ENCODE measurements at places on chromosomes 2 and 18. TPM values are rescaled to one million over a fixed set of nuclear protein-coding genes. Genes with fewer than 3 reads are reported as not detected.
A peak's percentile ranks its signal among the peaks of the same experiment; 100 is the strongest.

DNA sequence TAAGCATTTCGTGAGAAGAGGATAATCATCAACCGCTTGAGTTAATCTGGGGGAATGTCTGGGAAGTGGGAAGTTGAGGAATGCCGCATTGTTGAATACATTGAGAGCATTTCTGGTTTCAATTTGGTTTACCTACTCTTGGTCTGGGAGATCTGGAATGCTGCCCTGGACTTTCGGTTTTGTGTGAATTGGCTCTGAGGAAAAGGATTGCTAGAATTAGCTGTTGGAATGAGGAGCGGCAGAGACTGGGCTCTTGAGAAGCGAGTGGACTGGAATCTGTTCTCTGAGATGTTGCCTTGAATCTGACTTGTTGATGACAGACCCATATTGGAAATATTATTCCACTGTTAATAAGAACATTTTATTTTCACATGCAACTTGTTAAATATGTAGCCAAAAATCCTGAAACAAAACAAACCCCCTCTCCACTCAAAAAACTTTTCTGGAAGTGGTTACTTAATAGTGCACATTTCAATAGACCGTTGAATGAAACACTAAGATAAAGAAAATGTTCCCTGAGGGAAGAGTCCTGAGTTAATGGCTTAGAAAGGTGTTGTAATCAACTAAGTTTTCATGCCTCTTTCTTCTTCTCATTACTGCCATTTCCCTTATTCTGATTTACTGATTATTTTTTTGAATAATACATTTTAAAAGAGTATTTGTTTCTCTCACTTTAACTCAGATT, 50.8 kb downstream of the PTPRM start:
- peak; percentile 37 for DNase-seq

The OSBPL6 gene
- total RNA-seq, result 3.3 TPM

DNA sequence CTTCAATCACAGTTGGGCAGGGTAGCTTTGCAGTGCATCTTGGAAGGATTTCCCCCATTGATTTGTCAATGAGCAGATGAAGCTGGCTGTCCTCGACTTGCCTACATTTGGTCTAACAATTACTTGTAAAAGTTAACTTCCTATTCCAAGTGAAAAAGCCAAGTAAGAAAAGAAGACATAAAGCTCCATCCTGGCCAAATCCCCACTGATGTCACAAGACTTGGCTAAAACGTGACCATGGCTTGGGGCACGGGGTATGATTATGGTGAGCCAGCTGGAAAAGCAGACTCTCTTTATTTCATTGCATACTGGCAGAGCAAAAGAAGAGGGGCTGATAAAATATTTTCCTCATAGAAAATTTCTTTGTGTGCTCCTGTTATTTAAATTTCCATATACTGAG, 25.4 kb upstream of the PID1 start:
- DNase-seq, result no peak

- DNase-seq, result no peak
Observed at GRCh38 chr2:241772063-241772499, 4.5 kb upstream of the GAL3ST2 start.

DNA sequence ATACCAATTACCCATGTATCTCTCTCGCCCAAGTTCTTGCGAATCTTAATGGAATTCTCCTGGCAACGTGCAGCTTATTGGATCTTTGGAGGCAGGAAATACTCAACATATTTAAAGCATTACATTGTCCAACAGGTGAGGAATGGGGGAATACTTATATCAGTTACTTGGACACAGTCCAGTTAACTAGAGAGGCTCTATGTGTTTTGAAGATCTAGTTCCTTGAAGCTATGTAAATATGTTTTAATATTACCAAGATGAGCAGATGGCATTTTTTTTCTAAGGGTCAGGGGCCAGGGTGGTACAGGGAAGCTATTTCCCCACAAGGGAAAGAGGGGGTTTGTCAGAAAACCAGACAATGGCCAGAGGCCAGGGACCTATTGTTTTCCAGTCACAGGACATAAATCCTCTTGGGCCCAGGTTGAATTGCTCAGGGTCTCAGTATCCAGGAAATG, 26.8 kb upstream of the MC5R start:
- DNase-seq, result no peak

The C18orf54 gene
- 4.8 TPM for total RNA-seq
